ENCODE measurements at places on chromosomes 1 and 21.
A peak's percentile ranks its signal among the peaks of the same experiment; 100 is the strongest.

GRCh38 chr1:177859572-177859971 lies 110.3 kb downstream of the SEC16B start:
- no peak for DNase-seq

- no peak for DNase-seq
Observed at GRCh38 chr1:173415490-173415889, 61.6 kb upstream of the PRDX6 start.

DNA sequence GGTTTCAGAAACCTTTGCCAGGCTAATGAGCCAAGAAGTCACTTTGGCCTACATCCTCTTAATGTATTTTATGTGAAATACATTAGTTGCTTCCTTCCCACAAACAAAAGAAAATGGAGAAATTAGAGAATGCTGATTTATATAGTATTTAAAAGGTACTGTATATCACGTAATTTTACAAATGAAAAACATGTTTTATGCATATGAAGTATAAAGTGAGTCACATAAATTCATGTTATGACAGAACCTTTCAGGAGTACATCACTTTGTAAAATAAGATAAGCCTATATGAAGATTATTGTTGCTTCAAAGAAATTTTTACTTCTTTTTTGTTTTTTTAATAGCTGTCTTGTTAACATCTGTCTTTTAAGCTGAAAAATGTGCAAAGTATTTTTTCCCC lies 4.6 kb downstream of the DR1 start:
- no peak for DNase-seq

GRCh38 chr1:39110882-39111281 lies 84.7 kb downstream of the NDUFS5 start:
- DNase-seq: peak; percentile 43

DNA sequence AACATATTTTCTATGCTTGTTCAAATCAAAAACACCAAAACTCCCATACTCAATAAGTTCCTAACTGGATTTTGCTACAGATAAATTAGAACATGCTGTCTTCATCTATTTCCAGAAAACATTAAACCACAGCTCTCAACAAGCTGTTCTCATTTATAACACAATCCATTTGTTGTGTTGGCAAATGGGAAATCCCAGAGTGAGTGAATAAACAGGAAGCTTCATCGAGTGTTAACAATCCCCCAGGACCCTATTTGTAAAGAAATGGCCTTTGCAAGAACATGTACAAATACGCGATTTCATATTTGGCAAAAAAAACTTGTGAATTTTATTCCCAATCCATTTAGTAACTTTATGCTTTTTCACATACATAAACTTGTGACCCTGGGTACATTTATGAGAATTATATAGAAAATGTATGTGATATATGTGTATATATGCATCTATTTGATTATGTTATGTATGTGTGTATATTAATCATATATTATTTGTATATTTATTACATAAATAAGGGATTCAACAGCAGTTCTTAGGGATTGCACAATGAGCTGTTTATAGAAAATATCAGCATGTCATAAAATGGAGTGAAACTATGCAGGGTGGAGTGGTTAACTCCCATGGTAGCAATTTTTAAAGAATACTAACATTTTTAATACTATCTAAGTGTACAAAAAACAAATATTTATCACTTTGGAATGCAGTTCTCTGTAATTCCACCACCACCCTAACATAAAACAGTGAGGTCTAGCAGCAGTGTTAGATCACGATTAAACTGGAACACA lies 160.0 kb downstream of the NEGR1 start:
- DNase-seq: peak; percentile 90

DNA sequence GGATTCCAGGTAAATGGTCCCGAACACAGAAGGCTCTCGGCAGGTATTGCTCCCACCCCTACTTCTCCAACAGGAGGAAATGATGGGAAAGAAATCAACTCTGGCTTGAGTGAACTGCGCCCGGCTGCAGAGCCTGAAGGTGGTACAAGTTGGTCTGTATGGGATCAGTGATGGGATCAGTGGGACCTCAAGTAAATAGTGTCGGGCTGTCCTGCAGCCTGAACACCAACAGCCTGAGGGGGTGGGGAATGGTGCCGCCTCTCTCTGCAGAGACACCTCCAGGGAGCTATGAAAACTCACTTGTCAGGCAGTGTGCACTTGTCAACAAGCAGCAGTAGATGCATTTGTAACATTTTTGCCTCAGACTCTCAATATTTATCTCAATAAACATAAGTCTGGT lies 183.5 kb downstream of the MATN1 start:
- no peak for DNase-seq

GRCh38 chr1:97082160-97082848 lies 360.7 kb downstream of the PTBP2 start:
- DNase-seq: no peak

DNA sequence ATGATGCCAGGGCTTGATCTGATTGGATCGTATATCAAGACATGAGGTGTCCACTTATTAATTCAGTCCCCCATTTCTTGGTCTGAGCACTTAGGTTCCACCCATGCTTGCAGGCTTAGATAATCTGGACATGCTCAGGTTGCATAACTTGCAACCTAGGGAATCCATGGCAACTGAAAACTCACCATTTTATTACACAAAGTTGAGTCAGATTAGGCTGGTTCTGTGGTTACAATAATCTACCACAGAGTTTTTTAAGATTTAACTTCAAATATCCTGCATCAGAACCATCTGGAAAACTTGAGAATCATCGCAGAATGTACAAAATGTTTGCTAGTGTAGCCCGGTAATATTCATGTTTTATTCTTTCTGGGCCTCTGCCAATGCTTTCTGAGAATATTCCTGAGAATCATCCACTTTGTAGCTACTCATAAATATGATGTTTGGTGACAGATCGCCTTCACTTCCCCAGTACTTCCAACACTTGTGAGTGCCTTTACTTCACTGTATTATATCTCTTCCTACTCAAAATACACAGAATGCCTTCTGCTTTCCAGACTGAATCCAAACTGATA lies 707.2 kb upstream of the ADAMTS5 start:
- peak; percentile 70 for DNase-seq

GRCh38 chr1:21824926-21825325 lies 12.9 kb downstream of the LDLRAD2 start:
- DNase-seq: peak; percentile 5

DNA sequence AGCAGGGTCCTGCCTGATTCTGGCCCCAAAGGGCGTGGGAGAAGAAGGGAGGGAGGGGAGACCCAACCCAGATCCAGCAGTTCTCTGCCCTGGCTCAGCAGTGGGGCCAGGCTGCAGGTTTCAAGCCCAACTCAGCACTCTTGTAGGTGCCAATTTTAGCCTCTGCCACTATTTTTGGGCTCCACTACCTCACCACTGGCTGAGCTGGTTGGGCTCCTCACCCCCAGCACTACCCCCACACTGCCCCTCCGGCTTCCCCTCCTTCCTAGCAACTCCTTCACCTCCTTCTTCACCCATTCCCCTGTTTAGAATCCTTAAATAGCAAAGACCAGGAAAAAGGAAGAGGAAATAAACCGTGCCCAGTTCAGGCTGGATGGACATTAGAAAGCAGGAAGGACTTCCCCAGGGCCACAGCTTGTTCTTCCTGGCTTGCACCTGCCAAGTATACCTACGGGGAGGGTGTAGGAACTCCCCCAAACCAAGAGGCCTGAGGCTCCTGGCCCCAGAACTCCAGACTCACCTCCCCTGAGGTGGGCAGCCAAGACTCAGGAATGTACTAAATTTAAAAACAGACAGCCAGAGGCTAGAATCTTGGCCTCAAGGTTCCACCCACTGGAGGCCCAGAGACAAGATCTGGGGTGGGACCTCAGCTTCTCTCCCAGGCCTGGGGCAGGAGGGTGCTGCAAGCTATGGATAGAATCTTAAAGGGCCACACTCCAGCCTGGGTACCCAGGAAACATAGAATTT lies 1.4 kb upstream of the ARHGEF2 start:
- peak; percentile 58 for DNase-seq

GRCh38 chr1:155052439-155053395 lies 1.6 kb downstream of the ADAM15 start:
- no peak for DNase-seq

DNA sequence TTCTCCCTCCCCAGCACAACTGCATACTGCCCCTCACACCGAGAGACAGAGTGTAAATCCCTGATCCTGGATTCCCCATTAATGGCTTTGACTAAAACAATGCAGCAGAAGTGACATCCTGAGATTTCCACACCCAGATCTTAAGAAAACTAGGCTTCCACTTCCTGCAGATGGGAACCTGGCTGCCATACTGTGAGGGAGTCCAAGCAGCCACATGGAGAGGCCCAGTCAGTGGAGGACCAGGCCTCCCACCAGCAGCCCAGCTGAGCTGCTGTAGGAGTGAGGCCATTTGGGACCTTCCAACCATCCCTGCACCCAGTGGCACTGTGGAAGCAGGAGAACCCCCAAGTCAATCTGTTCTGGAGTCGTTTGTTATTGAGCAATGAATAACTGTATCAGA lies 120.6 kb downstream of the CRYAA start:
- no peak for DNase-seq

- no peak for DNase-seq
Observed at GRCh38 chr1:64046891-64047290, 156.5 kb upstream of the UBE2U start.

DNA sequence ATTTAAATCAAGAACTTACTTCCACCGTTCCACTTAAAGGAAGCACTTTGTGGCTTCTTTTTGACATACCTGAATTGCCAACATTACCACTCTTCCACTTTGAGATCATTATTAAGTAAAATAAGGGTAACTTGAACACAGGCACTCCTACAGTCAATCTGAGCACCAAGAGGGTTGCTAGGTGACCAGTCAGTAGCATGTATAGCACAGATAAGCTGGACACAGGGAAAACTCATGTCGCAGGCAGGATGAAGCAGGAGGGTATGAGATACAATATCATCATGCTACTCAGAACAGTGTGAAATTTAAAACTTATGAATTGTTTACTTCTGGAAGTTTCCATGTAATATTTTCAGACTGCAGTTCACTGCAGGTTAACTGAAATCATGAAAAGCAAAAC lies 47.0 kb upstream of the RAP1GAP start:
- DNase-seq: no peak

DNA sequence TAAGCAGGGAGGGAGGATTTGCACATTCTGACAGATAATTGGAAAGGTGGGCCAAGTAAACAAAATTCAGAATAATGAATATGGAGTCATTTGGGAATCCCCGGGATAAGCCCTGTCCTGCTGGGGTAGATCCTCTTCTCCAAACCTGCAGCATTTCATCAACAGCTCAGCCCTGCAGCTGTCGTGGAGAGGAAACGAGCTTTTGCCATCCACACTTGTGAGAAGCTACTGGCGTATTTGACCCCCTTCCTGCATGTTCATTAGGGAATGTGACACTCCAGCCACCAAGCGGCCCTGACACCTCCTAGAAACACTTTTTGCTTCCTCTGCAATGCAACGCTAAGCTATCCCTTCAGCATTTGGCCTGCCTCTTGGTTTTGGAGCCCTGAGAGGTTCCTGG lies 8.0 kb upstream of the LEFTY2 start:
- no peak for DNase-seq

DNA sequence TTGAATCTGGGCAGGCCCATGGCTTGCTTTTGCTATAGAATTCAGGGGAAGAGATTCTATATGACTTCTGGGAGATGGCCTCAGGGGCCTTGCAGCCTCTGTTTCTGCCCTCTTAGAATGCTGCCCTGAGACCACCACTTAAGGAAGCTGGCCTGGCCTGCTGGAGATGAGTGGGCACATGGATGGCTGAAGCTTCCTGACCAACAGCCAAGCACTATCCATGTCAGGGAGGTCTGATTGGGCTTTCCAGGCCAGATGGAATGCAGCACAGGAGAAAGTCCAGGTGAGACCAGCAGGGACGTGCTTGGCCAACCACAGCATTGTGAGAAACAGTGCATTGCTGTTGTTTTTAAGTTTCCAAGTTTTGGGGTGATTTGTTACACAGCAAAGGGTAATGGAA lies 308.1 kb downstream of the PTPRU start:
- no peak for DNase-seq

- no peak for DNase-seq
Observed at GRCh38 chr1:44792736-44793502, 4.9 kb upstream of the BEST4 start.

DNA sequence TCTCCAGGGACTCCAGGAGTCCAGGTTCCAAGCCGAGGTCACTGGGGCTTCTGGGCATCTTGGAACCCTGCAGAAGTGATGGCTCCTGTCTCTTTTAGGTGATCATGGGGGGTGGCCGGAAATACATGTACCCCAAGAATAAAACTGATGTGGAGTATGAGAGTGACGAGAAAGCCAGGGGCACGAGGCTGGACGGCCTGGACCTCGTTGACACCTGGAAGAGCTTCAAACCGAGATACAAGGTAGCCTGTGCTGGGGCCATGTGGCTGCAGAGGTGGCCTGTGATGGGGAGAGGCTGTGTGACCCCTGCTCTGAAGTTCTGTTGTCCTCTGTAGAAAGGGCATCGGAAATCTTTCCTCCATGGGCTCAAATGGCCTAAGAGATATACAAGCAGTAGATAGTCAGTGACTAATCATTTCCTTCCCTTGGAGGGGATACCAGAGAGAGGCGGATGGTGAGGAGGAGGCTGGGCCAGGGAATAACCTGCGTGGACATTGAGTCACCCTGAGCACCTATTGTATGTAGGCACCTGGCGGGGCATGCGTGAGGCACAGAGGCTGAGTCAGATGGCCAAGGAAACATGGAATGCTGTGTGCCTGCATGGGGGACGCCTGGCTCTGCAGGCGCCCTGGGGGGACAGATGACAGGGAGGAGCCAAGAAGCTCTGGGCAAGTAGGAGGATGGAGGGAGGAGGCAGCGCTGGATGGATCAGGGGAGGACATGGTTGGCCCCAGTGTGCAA lies 59.0 kb downstream of the ALPL start:
- no peak for DNase-seq

DNA sequence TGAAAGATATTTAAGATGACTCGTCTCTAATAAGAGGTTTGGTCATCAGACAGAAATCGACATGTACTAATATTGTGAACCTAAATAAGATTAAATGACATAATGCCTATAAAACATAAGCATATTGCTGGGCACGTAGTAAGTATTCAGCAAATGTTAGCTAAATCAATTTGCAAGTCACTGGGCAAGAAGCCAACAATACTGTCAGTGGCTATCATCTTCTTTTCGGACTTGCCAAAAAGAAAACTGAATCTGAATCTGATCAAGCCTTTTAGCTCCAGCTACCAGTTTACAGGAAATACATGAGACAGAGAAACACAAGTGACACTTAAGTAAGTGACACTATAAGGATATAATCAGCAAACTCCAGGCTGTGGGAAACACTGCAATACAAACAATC lies 46.0 kb downstream of the RPL5 start:
- DNase-seq: no peak

- peak; percentile 89 for DNase-seq
Observed at GRCh38 chr1:205528887-205529825, 24.7 kb downstream of the CDK18 start.

DNA sequence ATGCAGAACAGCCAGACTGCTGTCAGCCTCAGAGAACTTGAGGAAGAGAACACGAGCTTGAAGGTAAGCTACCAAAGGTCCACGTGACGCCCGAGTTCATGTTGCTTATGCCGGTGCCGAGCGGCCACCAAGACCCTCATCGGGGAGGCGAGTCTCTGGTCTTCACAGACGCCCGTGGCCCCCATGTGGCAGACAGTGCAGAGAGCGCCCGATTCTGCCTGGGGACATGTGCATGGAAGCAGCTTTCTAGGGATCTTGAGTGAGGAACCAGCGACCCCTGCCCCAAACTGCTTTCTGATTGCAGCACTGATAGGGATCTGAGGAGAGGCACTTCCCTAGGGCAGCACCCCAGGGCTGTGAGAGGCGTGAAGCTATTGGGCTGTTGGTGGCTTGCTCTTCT lies 56.3 kb upstream of the DIP2A start:
- no peak for DNase-seq

GRCh38 chr1:110565565-110565964 lies 40.6 kb downstream of the KCNA2 start:
- no peak for DNase-seq
